ENCODE measurements at places on chromosomes 4 and X. TPM values are rescaled to one million over a fixed set of nuclear protein-coding genes. Genes with fewer than 3 reads are reported as not detected.

Gene RXFP1
- not detected for total RNA-seq

Gene FGB
- total RNA-seq, result not detected

DNA sequence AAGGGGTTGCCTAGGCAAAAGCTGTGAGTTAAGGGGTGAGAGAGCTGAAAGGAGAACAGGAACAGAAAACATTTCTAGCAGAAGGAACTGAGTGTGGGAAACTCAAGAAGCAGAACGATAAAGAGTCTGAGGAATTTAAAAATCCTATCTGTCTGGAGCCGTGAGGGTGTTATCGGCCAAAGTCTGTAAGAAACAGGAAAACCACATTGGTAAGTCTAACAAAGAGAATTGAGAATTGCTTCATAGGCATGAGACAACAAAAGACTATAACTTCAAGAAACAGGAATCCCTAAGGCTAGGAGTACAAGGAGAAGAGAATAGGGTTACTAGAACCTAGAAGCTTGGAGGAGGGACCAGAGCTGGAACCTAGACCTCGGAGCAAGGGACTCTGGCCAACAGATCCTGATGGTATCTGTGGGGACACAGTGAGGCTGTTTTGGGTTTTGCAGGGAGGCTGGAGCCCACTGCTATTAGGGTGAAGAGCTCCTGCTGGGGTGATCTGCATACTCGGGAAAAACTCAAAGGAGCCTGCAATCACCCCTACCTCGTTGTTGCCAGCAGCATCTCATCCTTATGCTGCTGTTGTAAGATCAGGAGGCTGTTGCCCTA lies 175.6 kb downstream of the FBXO8 start:
- no peak for DNase-seq

GRCh38 chrX:105167233-105167632 lies 53.3 kb downstream of the TEX13A start:
- no peak for DNase-seq

Measured in activated CD8-positive, alpha-beta T cell treated with anti-CD3 and anti-CD28 coated beads for 36 hours (primary cell).